NCI-H187 (cell line): ENCODE measurements at places on chromosomes 4 and X.

GRCh38 chrX:27254656-27255055 is 208.5 kb downstream of the PPP4R3C start:
- DNase-seq = no peak

- DNase-seq = no peak
Observed at GRCh38 chr4:128565565-128566186, 243.8 kb upstream of the JADE1 start.

DNA sequence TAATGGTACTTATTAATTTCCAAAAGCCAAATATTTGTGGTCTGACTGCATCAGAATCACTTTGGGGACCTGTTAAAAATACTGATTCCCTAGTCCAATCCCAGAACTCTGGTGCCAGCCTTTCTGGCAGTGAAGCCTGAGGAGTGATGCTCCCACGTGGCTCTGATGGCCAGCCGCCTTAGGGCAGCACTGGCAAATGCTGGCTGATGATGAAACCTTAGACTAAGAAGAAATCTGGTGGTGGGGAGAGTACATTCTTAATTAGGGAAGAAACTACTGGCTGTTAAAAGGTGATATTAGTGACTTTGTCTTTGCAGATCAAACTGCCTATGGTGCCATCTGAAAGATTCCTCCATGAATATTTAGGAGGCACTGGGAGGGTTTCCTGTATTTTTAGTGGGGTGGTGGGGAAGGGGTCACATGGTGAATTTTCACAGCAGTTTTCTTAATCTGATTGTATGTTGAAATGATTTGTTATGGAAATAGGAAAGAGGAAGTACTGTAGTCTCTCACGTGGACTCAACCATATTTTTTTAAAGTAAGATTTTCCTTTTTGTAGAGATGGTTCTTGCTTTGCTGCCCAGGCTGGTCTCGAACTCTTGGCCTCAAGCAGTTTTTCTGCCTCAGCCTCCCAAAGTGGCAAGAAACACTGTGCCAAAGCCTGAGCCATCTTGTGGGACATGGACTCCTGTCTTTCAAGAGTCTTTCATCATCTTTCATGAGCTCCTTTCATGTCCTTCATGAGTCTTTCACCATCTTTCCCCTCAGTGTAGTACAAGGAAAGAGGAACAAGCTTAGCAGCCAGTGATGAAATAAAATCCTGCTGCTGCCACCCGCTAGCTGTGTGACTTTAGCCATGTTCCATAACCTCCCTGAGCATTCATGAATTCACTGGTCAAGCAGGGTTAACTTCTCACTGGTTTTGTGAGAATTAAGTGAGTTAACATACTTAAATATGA is 90.8 kb downstream of the ZNF330 start:
- no peak for DNase-seq

- no peak for DNase-seq
Observed at GRCh38 chr4:151013491-151013890, 1.6 kb downstream of the LRBA start.

GRCh38 chr4:107261241-107261874 is 225.2 kb upstream of the DKK2 start:
- DNase-seq = no peak
